ENCODE measurements at places on chromosomes 12 and 14.

DNA sequence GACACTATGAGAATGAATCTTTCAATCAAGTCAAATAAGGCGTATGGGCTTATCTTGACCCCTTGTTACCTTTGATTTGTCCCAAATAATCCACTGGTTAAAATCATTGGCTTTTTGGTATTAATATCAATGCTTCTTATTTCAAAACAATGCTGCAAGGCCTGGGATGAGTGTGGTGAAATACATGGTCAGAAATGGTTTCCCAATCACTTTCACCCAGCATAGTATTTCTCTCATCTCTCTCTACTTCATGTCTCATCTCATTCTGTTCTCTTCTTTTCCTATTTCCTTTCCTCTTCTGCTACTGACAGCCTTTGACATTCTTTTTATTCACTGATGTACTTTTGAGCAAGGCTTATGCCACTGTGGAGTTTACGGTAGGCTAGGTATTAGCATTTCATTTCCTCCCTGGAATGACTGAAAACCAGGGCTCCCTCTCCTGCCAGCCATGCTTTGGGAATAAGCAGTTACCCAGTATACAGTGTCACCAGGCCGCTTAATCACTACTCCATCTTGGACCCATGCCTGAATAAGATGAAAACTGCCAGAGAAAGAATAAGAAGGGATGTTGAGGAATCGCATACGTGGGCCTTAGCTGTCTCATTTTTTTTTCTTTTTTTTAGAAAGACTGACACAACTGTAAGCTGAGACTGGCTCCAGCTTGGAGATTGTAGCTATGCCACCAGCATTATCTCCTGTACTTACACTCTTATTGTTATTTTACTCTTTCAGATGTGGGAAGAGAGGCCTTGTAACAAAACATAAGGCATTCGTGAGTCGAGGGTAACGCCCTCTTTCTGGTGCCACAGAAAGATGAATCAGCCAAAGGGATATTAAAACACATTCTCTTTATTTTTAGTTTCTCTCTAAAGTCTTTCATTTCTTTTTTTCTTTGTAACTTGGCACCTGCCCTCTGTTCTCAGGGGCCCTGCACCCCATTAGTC is 53.5 kb downstream of the IGF1 start:
- DNase-seq = peak; percentile 65

- DNase-seq = no peak
These were observed 14.9 kb upstream of the FIGNL2 start for GRCh38 chr12:51863363-51863932.

GRCh38 chr12:115611477-115611876 is 666.0 kb downstream of the MED13L start:
- DNase-seq = no peak

DNA sequence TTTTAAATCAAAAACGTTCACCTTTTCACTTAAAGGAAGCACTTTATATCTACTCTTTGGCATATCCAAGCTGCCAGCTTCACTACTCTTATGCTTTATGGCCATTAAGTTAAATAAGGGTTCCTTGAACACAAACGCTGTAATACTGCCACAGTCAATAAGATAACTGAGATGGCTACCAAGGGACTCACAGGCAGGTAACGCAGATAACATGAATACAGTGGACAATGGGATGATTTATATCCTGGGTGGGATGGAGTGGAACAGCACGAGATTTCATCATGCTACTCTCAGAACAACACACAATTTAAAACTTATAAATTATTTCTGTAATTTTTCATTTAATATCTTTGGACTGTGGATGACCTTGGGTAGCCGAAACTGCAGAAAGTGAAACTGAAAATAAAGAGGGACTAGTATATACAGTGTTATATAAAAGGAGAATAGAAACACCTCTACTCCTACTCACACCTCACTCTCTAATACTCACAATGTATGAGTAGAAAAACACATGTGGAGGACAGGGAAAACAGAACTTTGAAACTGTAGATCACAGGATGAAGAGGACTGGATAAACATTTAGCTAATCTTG is 367.3 kb downstream of the C12orf50 start:
- DNase-seq = no peak

GRCh38 chr14:45185100-45185814 is 49.5 kb downstream of the FANCM start:
- peak; percentile 34 for DNase-seq

DNA sequence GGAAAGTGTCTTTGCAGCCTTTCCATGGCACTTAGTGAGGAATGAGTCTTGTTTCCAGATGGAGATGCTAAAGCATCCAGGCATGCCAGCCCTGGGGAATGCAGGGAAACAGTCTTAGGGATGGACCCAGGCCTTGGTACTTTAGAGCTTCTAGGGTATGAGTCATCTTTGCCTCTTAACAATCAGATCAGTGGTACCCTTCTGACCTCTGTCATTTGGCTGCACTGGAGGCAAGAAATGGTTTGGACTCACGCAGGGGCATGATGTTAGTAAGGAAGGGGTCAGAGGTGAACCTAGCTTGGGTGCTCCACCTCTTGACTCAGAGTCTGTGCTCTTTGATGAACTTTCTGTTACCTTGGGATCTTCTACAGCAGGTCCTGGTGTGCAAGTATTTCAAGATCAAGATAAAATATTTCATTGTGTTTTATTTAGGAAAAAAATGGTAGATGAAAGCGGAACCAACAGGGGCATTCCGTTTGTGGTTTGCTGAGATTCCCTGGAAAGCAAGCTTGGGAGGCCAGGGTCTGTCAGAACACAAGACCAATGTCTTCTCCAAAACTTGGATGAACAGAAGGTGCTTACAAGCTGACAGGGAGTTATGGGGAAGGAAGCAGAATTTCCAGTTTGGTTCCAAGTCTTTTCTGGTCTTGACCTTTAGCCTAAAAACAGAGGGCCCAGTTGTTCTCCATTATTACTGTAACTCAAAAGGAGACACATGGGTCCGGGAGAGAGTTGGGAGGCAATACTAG is 216.2 kb downstream of the ZFP36L1 start:
- peak; percentile 92 for DNase-seq

- DNase-seq = no peak
These were observed 29.0 kb downstream of the TESC start for GRCh38 chr12:117069926-117070900.

- DNase-seq = no peak
These were observed 575.9 kb upstream of the MDGA2 start for GRCh38 chr14:48251290-48251689.

DNA sequence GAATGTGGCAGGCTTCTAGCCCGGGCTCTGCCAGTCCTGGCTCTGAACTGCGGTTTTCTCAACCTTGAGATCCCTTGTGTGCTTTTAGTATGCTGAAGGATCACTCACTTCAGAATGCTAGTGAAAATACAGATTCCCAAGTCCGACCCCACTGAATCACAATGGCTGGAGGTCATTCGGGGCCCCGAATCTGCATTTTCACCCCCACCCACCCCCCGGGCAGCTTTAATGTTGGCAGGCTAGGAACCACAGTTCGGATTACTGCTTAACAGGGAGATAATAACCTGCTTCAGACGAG is 573 bp upstream of the SUSD6 start:
- DNase-seq = peak; percentile 48

GRCh38 chr12:4621511-4621910 is 27.3 kb downstream of the AKAP3 start:
- no peak for DNase-seq
